ENCODE measurements at places on chromosomes 11 and 22. TPM values are rescaled to one million over a fixed set of nuclear protein-coding genes. Genes with fewer than 3 reads are reported as not detected.

Gene SAA2
- 24.7 TPM for total RNA-seq

Gene FGF3
- total RNA-seq = not detected

DNA sequence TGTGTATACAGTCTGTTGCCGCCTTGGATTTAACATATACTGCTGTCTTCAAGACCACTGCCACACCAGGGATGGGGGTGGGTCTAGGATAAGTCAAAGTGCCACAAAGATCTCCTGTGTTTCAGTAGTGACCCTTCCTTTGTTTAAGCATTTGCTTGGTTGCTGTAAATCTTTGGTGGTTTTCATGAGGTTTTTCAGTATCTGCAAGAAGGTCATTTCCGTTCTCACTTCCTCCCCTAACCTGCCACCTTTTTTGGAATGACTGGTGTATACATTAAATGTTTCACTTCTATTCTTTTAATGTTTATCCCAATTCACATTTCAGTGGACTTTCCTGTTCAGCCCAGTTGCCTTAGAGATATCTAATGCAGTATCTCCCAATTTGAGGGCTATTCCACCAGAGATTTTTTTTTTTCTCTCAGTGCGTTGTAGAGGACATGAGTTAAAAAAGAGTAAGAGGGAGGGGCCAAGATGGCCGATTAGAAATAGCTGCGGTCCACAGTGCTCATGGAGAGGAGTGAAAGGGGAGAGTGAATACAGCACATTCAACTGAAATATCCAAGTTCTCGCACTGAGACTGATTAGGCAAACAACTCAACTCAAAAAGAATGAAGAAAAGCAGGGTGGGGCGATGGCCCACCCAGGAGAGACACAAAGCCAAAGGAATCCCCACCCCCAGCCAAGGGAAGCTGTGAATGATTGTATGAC lies 43.2 kb downstream of the USP47 start:
- H3K27me3 ChIP-seq = no peaks in the 10 kb centered on the region
- H3K36me3 ChIP-seq = peaks cover 51% of the 10 kb centered on the region
- H3K4me1 ChIP-seq = peaks cover 12% of the 10 kb centered on the region
- no peak for DNase-seq

GRCh38 chr11:120188811-120189455 lies 21.9 kb upstream of the OAF start:
- no peak overlapping the region for H3K4me3 ChIP-seq
- no peaks in the 10 kb centered on the region for H3K27me3 ChIP-seq
- no peak for DNase-seq
- H3K27ac ChIP-seq = no peak overlapping the region
- no peaks in the 10 kb centered on the region for H3K36me3 ChIP-seq

DNA sequence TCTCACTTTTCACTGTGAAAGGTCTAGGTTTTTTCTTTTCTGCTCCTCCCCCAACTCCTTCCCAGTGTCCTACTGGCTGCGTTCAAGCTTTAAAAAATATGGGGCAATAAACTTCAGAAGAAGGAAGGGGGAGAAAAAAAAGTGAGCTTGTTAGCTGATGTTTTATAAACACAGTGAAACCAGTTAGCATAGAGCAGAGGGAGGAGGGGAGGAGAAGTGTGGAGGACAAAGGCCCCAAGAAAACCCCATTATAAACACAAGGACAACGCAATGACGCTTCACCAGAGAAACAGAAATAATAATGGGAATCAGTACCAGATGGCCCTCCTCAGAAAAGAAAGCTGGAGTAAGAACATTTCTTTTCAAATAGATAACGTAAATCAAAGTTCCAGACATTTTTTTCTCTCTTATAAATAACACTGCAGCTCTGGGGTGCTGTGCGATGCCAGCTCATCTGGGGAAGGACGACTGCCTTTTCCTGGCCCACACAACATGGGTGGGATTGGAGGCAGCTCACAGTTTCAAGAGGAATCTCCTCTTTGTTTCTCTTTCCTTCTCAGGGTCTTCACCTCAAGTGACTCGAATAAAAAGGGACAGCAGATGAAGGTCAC lies 235.4 kb upstream of the NARS2 start:
- no peaks in the 10 kb centered on the region for H3K27me3 ChIP-seq
- H3K36me3 ChIP-seq = no peaks in the 10 kb centered on the region
- no peak overlapping the region for H3K4me3 ChIP-seq
- peaks cover 21% of the 10 kb centered on the region for H3K4me1 ChIP-seq
- DNase-seq = no peak

- H3K4me3 ChIP-seq = no peak overlapping the region
- peaks cover 14% of the 10 kb centered on the region for H3K4me1 ChIP-seq
- H3K27ac ChIP-seq = no peak overlapping the region
- H3K27me3 ChIP-seq = no peaks in the 10 kb centered on the region
- no peak for DNase-seq
- no peaks in the 10 kb centered on the region for H3K36me3 ChIP-seq
Measured at GRCh38 chr11:17229481-17230152, 21.8 kb upstream of the PIK3C2A start.

DNA sequence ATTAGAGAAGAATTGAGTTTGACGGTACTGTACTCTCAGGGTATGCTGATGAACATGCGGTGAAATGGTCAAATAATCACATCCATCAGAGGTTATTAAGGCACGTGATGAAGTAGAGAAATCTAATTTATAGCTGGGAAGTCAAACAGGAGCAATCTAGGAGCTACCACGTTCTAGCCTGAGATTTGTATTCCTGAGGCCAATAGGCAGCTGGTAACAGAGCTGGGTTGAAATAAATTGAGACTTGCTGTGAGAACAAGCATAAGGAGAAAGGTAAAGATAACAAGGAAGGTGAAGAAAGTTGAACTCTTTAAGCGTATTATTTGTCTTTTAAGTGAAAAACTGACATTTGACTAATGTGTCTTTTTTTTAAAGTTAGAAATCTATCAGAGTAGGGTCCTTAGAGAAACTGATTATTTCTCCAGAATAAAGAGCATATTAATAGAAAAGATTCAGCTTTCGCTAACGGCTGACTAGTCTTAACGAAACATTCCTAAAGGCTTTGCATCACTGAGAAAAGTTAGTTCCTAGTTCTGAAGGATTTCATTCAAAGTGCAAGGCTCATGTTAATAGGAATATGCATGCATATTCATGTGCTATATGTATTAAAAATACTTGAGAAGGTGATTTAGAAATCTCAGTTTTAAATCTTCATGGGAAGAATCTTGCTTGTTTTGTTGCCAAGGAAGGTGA lies 5.2 kb upstream of the WEE1 start:
- DNase-seq = no peak
- H3K27me3 ChIP-seq = no peaks in the 10 kb centered on the region
- no peak overlapping the region for H3K4me3 ChIP-seq
- H3K4me1 ChIP-seq = peaks cover 43% of the 10 kb centered on the region
- peak overlapping the region; percentile 94 for H3K27ac ChIP-seq
- no peaks in the 10 kb centered on the region for H3K36me3 ChIP-seq

GRCh38 chr11:72191961-72192381 lies at the start of gene FOLR1:
FOLR1 (plus strand) TSS chr11:72192140; CDS start chr11:72192174, 34 bp downstream.
- H3K27me3 ChIP-seq = no peaks in the 10 kb centered on the region
- peaks cover 6% of the 10 kb centered on the region for H3K4me1 ChIP-seq
- H3K27ac ChIP-seq = peak within 1 kb of the TSS; percentile 74
- H3K36me3 ChIP-seq = peaks cover 3% of the 10 kb centered on the region
- H3K4me3 ChIP-seq = peak within 1 kb of the TSS; percentile 37

DNA sequence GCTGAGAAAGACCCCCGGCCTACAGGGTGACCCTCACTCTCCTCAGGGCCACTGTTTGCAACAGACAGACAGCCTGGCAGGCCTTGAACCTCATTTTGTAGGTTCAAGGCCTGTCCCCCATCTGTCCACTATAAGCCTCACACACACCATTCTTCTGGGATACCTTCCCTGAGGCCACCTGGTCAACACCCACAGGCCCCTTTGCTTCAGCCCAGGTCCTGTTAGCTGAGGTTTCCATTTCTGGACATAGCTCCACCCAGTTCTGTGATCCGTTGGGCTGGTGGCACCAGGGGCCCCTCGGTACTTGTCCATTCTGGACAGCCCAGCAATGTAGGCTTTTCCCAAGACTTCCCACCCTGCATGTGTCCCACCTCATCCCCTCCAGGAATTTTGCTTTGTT lies 3.1 kb downstream of the MIF start:
- peaks cover 19% of the 10 kb centered on the region for H3K4me1 ChIP-seq
- no peak overlapping the region for H3K4me3 ChIP-seq
- H3K27ac ChIP-seq = no peak overlapping the region
- no peaks in the 10 kb centered on the region for H3K27me3 ChIP-seq

DNA sequence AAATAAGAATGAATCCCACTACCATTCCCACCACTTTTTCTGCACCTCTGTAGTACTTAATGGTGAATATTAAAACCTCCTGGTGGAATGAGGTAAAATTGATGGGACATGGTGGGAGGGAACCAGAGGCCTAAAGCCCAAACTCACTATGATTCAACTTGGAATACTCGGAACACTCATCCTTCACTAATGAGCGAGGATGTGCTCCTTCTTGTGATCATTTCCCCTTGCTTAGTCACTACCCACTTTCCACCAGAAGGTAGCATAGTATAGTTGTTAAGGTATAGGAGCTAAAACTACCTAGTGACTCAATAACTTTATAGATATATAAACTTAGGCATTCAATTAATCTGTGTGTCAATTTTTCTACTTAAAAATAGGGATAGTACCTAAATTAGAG lies 728.9 kb downstream of the OPCML start:
- DNase-seq = no peak
- no peak overlapping the region for H3K27ac ChIP-seq
- no peak overlapping the region for H3K4me3 ChIP-seq
- H3K36me3 ChIP-seq = no peaks in the 10 kb centered on the region

- H3K4me3 ChIP-seq = no peak overlapping the region
- H3K4me1 ChIP-seq = no peaks in the 10 kb centered on the region
- H3K27me3 ChIP-seq = no peaks in the 10 kb centered on the region
- DNase-seq = no peak
Measured at GRCh38 chr11:107705027-107705426, 6.8 kb downstream of the SLN start.

DNA sequence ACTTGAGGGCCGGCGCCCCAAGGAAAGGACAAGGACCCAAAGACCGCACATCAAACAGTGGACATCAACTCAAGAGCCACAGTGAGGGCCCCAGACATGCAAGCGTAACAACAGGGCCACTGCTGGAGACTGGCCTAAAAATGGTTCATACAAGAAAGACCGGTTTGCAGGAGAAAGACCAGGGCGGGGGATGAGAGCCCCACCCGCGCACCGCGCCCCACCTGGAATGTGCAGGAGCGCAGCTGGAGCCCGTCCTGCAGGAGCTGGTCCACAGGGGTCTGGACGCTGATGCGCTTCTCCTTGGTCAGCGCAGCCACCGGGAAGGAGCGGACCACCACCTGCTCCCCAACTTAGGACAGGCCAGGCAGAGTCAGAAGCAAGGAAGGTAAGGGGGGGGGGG lies 13.9 kb downstream of the SBF1 start:
- H3K4me1 ChIP-seq = peaks cover 9% of the 10 kb centered on the region
- H3K27ac ChIP-seq = no peak overlapping the region
- H3K4me3 ChIP-seq = no peak overlapping the region
- peak; percentile 73 for DNase-seq
- peaks cover 100% of the 10 kb centered on the region for H3K36me3 ChIP-seq

DNA sequence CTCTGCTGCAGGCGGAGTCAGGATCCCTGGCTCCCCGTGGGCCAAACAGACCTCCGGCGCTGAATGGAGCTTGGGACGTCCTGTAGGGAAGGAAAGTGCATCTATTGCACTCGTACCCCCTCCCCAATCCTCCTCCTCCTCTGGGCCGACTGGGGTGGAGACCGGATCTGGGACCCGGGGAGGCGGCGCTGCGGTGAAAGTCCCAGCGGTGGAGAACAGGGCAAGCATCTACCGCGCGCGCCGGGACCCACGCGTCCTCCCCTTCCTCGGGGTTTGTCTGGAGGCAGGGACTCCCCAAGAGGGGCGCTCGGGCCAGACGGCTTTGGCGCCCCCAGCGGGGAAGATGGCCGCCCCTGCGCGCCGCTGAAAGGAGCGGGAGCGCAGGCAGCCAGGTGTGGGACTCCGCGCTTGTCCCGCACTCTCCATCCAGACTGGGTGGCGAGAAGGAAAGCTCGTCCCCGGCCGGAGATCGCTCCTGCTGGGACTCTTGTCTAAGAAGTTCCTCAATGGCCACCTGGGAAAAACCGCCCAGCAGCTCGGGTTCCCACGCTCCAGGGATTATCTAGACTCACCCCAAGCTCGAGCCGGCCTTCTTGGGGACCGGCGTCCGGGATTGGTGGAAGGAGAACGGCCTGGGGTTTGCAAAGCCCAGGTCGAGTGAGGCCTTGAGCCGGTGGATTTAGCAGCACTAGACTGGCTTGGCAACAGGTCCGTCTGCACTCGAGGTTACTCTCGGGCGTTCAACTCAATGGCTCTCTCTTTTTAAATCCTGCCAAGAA lies 718 bp downstream of the FADS2 start:
- H3K27me3 ChIP-seq = peaks cover 17% of the 10 kb centered on the region
- peak overlapping the region; percentile 85 for H3K27ac ChIP-seq
- peak; percentile 62 for DNase-seq
- peaks cover 40% of the 10 kb centered on the region for H3K4me1 ChIP-seq
- no peaks in the 10 kb centered on the region for H3K36me3 ChIP-seq

- H3K4me1 ChIP-seq = peaks cover 23% of the 10 kb centered on the region
- H3K4me3 ChIP-seq = no peak overlapping the region
- peaks cover 56% of the 10 kb centered on the region for H3K36me3 ChIP-seq
- no peaks in the 10 kb centered on the region for H3K27me3 ChIP-seq
- no peak overlapping the region for H3K27ac ChIP-seq
Measured at GRCh38 chr11:65617990-65618751, 2.6 kb downstream of the PCNX3 start.

DNA sequence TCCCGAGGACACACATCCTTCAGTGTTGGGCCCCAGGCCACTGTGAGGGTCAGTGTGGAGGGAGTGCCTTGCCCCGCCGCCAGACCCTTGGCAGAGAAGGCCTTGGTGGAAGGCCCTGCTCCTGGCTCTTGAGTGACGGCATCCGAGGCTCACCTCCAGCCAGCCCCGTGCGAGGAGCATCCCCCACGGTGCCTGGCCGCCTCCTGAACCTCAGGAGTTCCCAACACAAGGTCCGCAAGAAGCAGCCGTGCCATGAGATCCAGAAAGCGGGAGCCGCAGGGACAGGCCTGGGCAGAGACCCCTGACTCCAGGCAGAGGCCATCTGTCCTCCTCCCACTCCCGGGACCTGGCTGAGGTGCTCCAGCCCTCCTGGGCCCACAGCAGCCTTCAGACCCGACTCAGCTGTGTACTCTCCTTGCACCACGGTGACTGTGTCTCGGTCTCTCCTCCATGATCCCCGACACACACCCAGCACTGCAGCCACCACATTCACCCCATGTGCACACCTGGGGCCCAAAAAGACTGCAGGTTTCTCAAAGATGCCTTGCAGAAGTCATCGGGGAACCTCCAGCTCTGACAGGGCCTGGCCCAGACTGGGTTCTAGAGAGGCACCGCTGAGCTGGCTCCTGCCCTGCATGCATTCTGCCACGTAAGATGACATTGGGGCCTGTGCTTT lies 870.2 kb downstream of the BRD1 start:
- no peaks in the 10 kb centered on the region for H3K36me3 ChIP-seq
- no peak for DNase-seq
- H3K27me3 ChIP-seq = peaks cover 12% of the 10 kb centered on the region
- no peak overlapping the region for H3K4me3 ChIP-seq

DNA sequence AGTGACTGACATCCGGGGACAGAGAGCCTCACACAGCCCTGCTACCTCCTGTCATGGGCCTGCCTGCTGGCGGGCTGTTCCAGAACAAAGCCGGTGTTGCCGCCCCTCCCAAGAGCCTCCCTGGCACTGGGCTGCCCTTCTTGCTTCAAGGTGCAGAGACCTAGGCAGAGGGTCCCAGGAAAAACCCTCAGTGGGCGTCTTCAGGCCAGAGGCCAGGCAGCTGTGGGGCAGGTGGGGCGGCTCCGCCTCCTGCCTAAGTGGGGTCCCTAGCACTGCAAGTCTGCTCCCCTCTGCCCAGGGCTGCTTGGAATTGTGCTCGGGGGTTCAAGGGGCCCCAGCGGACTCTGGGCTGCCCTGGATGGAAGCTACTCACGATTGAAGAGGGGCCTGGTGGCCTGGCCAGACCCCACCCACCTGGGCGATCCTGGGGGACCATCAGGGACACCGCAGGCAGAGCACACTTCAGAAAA lies 20.4 kb upstream of the GNB1L start:
- H3K36me3 ChIP-seq = peaks cover 13% of the 10 kb centered on the region
- DNase-seq = no peak
- H3K4me3 ChIP-seq = no peak overlapping the region
- peak overlapping the region; percentile 67 for H3K27ac ChIP-seq
